GM12891 (cell line): ENCODE measurements at places on chromosomes 4 and X.

DNA sequence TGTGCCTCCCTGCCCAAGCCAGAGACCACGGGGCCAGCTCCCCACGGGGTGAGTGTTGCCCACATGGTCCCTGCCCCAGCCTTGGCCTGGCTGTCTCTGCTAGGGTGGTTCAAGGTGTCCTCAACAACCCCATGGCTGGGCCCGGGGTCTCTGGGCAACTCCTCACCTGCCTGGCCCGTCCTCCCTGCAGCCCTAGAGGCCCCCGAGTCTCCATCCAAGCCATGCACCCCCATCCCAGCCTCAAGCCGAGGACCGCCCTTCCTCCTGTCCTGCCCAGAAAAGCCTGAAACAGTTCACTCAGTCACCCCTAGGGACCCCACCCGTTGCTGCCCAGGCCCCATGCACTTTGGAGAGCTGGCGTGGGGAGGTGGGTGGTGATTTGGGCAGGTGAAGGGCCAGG, 120.9 kb downstream of the FAM53A start:
- no peak for DNase-seq

DNA sequence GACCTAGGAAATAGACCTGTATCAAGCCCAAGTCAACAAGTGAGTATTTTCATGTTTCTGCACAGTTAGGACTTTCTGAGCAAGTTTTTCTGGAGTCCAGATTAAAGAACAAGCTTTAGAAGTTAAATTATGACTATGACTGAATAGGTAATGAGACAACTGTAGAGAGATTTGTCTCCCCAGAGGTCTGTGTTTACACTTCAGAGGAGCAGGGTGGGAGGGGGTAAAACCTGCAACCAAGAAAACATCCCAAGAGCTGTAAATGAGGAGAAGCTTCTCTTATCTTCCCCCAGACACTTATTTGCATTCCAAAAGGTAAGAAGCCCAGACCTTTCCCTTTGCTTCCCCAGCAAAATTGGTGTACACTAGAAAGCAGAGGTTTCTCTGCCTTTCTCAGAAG, 22.1 kb upstream of the CEP135 start:
- no peak for DNase-seq

DNA sequence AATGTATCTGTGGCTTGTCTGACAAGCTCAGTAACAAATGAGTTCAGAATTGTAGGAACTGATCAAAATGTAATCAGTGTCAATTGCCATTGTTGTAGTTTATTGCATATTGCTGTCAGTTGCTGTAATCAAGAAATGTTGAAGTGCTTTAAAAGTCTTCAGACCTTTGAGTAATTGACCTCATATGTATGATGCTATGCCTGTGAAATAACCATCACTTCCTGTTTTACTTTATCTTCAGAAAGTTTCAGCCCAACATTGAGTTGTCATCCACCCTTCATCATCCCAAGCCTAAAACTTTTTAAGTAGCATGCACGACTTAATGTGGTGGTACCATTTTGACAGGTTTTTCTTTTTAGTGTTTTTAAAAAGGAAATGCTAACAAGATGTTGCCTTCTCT, 212.4 kb downstream of the ARHGAP10 start:
- no peak for DNase-seq

DNA sequence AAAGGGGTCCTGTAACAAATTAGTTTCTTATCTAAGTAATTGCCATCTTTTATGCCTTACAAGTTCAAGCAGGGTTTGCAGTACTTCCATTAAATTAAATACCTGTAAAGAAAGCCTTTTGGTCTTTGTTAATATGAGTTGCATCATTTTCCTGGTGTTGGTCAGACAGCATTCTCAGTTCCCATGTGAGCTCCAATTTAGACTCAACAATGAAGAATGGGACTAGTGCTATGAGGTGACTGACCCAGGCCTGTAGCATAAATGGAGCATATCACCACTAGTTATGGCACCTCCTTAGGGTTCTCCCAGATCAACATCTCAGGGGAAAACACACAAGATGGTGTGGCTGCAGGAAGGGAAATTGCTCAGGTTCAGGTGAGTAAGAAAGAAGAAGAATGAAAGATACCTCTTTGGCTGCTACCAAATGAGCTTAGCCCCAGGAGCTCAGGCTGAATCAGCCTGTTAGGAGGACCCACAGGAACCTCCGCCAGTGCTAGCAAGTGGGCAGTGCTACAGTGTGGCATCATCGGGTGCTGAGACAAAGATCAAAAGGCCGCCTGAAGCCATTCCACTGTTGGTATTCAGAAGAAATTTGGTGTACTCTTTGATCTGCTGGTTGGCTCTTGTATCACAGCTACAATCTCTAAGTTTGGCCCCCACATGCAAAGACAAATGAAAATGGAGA, 1.8 kb downstream of the TTC29 start:
- DNase-seq, result no peak

DNA sequence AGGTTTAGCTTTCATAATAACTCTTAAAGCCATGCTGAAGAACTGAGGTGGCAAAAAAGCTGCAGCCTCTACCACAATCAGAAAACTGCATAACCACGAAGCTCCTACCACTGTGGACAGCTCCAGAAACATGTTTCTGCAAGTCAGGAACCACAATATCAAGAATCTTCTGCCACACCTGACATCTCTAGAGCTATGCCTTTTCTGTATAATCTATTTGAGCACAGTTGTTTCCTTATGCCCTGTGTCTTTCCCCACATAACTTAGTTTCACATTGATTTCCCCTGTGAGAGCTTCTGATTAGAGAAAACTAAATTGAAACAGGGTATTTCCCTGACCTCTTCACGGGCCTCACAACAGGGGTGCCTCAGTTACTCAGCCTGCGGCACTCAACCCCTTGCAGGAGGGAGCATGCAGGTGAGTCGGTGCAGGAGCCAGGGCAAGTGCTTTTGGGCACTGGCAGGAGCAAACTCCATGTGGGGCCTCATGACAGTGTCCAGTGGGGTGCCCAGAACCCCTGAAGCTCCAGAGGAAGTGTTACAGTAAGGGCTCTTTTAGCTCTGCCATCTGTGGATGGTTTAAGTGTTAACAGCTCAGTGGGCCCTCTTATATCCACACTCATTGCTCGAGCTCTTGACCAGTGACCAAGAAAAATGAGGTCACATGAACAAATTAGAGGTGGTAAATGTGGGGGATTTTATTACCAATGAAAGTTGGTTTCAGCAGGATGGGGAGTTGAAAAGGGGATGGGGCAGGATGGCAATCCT, 132.8 kb upstream of the BMP3 start:
- DNase-seq, result no peak

DNA sequence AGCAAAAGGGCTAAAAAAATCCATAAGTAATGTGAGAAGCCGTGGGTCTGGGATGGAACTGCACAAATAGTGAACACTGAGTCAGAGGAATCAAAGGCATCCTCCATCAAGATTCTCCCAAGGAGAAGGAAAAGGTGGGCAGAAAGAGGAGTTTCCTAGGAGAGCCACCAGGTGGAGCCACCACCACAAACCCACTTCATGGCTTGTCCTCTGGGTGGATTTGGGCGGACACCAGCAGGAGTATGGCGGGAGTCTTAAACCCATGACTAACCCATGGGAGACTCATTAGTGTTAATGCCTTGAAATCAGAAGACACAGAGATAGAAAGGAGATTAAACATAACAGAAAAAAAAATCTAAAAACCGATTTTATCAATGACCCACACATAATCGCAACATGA, 147.7 kb downstream of the SH3KBP1 start:
- no peak for DNase-seq
